Lung (tissue), 17 donors: ENCODE measurements at places on chromosomes 16 and 17. TPM values are rescaled to one million over a fixed set of nuclear protein-coding genes. Genes with fewer than 3 reads are reported as not detected.

GRCh38 chr16:53232826-53233529 lies 178.2 kb downstream of the CHD9 start:
- DNase-seq: no peak
- no peak overlapping the region for H3K4me3 ChIP-seq
- no peaks in the 10 kb centered on the region for H3K4me1 ChIP-seq
- H3K27ac ChIP-seq: peak overlapping the region; percentile 2
- no peaks in the 10 kb centered on the region for H3K27me3 ChIP-seq

- H3K4me1 ChIP-seq: no peaks in the 10 kb centered on the region
- peak; percentile 80 for DNase-seq
- no peaks in the 10 kb centered on the region for H3K36me3 ChIP-seq
- H3K27ac ChIP-seq: no peak overlapping the region
Measured at GRCh38 chr17:72122765-72123529, 2.1 kb downstream of the SOX9 start.

DNA sequence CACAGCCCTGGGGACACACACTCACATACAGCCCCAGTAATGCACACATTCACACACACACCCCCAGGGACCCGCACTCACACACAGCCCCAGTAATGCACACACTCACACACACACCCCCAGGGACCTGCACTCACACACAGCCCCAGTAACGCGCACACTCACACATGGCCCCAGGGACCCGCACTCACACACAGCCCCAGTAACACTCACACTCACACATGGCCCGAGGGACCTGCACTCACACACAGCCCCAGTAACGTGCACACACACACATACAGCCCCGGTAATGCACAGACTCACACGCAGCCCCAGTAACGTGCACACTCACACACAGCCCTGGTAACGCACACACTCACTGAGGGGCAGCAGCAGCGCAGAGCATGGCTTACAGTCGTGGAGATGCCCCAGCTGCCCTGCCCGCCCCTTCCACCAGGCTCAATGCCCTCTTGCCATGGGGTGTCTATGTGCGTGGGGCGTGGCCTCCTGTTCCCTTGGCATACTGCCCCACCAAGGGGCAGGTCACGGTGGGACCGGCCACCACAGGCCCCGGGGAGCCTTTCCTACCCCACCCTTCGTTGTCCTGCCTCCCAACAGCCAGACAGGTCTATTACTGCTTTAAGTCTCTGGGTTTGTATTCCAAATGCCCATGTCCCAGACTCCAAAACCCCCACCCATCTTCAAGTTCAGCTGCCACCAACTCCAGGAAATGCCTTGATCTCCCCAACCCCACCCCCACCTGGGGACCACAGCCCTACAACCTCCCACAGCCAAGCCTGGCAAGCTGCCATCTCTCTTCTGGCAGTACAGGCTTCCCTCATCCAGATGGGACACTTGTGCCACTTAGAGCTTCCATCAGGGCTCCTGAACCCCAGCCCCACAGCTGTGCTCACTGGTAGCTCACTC lies 2.7 kb downstream of the CCDC102A start:
- no peak for DNase-seq
- H3K36me3 ChIP-seq: no peaks in the 10 kb centered on the region
- no peaks in the 10 kb centered on the region for H3K27me3 ChIP-seq
- H3K4me3 ChIP-seq: no peak overlapping the region
- H3K4me1 ChIP-seq: peaks cover 15% of the 10 kb centered on the region
- peak overlapping the region; percentile 55 for H3K27ac ChIP-seq

DNA sequence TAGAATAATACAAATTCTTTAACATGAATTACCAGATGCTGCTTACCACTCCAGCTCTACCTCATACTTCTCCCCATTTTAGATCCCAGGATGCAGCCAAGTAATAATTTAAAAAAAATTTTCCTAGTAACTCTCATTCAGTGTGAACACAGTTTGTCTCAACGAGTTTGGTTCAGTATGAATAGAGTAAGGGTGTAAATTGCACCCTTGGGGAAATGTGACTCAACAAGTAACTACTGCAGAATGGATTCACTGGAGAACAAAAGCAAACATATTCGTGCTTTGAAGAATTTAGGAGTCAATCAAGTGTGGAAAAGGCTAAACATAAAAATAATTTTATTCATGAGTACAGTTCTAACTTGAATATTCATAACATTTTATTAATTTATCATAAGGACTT lies 23.0 kb downstream of the KCNJ16 start:
- peaks cover 3% of the 10 kb centered on the region for H3K4me1 ChIP-seq
- no peak for DNase-seq
- H3K36me3 ChIP-seq: no peaks in the 10 kb centered on the region
- H3K4me3 ChIP-seq: no peak overlapping the region

DNA sequence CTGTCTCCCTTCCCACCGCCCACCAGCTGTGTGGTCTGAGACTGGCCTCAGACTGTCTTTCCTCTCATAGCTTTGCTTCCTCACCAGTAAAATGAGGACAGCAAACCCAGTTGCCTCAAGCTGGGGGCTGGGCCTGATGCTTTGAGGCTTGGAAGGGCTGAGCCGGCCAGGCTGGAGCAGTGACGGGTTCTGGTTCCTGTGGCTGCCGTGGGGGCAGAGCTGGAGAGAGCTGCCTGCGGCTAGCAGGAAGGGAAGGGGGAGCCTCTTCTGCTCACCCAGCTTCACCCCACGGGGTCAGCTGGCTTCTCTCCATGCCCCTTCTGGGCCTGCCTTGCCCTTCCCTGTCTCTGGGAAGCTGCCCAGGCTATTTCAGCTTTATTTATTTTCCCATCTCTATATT lies 23.7 kb downstream of the LASP1 start:
- H3K36me3 ChIP-seq: no peaks in the 10 kb centered on the region
- no peak overlapping the region for H3K4me3 ChIP-seq
- peaks cover 16% of the 10 kb centered on the region for H3K4me1 ChIP-seq

- no peaks in the 10 kb centered on the region for H3K4me1 ChIP-seq
- peak; percentile 27 for DNase-seq
Measured at GRCh38 chr16:9033125-9033830, 58.2 kb upstream of the HAPSTR1 start.

GRCh38 chr16:12529582-12529981 lies 274.1 kb downstream of the CPPED1 start:
- peaks cover 5% of the 10 kb centered on the region for H3K36me3 ChIP-seq
- no peaks in the 10 kb centered on the region for H3K4me1 ChIP-seq
- H3K27ac ChIP-seq: no peak overlapping the region
- no peak for DNase-seq
- no peak overlapping the region for H3K4me3 ChIP-seq
- no peaks in the 10 kb centered on the region for H3K27me3 ChIP-seq

GRCh38 chr17:6752068-6752909 lies 3.6 kb upstream of the XAF1 start:
- H3K36me3 ChIP-seq: no peaks in the 10 kb centered on the region
- H3K27me3 ChIP-seq: no peaks in the 10 kb centered on the region
- H3K27ac ChIP-seq: peak overlapping the region; percentile 81
- peak; percentile 42 for DNase-seq
- H3K4me3 ChIP-seq: no peak overlapping the region
- H3K4me1 ChIP-seq: no peaks in the 10 kb centered on the region

- H3K4me3 ChIP-seq: no peak overlapping the region
- DNase-seq: no peak
- no peaks in the 10 kb centered on the region for H3K4me1 ChIP-seq
- H3K27me3 ChIP-seq: no peaks in the 10 kb centered on the region
- no peak overlapping the region for H3K27ac ChIP-seq
Measured at GRCh38 chr17:20284570-20285295, 182.6 kb downstream of the LGALS9B start.

DNA sequence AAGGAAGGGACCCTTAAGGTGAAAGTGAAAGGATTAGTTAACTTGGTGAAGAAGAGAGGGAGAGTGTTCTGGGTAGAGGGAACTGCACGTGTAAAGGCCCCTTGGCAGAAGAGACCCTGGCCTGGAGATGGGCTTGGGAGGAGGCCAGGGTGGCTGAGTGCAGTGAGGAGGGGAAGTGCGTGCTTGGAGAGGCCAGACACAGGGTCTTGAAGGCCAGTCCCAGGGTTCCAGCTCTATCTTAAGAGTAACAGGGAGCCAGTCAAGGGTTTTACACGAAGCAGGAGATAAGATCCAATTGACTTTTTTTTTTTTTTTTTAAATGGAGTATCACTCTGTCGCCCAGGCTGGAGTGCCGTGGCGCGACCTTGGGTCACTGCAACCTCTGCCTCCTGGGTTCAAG lies 15.2 kb upstream of the DOK4 start:
- DNase-seq: no peak
- H3K27ac ChIP-seq: no peak overlapping the region
- no peak overlapping the region for H3K4me3 ChIP-seq
- H3K27me3 ChIP-seq: no peaks in the 10 kb centered on the region

- DNase-seq: no peak
- no peak overlapping the region for H3K27ac ChIP-seq
- no peaks in the 10 kb centered on the region for H3K27me3 ChIP-seq
- H3K4me1 ChIP-seq: no peaks in the 10 kb centered on the region
Measured at GRCh38 chr17:42337442-42337841, 49.1 kb downstream of the STAT5A start.

- peaks cover 5% of the 10 kb centered on the region for H3K4me1 ChIP-seq
- no peaks in the 10 kb centered on the region for H3K36me3 ChIP-seq
- no peak overlapping the region for H3K4me3 ChIP-seq
- no peak for DNase-seq
- no peak overlapping the region for H3K27ac ChIP-seq
Measured at GRCh38 chr16:81566086-81567007, 121.7 kb downstream of the CMIP start.

The ENPP7 gene
- total RNA-seq: 0.31 TPM

The IL17C gene
- not detected for total RNA-seq

The MMP28 gene
- total RNA-seq: 54.5 TPM

The KRTAP9-8 gene
- not detected for total RNA-seq

The MEOX1 gene
- total RNA-seq: 1.2 TPM
